ENCODE measurements at places on chromosomes 13 and 19.

GRCh38 chr19:19111967-19112580 lies 26.2 kb downstream of the TMEM161A start:
- no peak for DNase-seq

DNA sequence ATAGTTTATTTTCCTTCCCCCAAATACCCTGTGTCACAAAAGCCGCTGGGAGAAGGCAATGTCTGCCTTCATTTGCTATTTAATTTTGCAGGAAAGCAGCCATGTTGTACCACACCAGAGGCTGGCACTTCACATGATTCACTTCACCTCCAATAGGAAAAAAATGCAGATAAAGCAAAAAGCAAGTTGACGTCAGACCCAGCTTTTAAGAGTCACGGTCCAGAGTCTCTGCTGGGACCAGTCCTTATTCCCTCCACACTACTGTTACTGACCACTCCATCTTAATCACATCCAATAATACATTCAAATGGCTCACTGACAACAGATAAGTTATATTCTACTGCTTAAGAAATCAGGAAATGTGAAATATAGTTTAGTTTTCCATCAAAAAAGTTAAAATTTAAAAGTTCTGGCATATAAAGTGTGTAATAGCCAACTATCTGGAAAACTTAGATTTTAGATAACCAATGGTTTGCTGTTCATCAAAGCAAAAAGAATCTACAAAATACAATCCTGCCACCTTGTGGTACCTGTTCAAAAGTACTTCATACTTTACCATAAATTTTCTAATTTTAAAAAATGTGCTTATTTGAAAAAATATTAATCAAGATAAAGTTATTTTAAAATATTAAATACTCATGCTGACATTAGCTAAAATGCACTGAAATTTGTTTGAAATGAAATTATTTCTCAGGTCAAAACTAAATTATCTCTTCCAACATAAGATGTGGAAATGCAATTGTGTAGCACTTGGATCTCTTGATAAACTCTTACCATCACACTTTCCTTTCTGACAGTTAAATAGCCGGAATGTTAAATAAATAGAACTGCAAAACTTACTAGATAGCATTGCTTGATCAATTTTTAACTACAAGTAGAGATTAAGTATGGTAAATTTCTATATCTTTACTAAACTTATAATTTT lies 97.3 kb downstream of the SERP2 start:
- no peak for DNase-seq

DNA sequence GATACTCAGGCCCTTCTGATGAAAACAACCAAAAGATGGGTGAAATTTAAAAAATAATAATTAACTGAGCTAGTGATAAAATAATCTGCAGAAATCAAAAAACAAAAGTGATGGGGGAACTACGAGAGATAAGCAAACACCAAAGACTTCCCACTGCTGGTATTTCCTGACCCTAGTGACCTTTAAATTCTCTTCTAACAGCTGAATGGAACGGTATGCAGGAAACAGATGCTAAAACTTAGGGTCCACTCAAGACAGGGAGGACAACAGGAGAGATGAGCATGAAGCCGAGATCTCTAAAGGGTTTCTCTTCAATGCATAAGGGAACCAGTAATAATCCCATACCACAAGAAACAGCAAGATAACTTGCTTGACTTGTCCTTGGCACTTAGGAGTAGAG lies 50.8 kb downstream of the USP12 start:
- DNase-seq = no peak

DNA sequence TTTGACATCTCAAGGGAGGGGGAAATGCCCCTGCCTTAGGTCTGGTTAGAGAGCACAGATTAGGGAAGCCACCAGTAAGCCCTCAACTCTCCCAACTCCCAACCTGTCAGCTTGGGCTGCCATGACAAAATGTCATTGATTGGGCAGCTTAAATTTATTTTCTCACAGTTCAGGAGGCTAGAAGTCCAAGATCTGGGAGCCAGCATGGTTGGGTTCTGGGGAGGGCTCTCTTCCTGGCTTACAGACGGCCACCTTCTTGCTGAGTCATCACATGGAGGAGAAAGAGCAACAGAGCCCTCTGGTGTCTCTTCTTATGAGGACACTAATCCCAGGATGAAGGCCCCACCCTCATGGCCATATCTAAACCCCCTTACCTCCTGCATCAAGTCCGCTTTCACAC lies 24.2 kb downstream of the C19orf12 start:
- no peak for DNase-seq

DNA sequence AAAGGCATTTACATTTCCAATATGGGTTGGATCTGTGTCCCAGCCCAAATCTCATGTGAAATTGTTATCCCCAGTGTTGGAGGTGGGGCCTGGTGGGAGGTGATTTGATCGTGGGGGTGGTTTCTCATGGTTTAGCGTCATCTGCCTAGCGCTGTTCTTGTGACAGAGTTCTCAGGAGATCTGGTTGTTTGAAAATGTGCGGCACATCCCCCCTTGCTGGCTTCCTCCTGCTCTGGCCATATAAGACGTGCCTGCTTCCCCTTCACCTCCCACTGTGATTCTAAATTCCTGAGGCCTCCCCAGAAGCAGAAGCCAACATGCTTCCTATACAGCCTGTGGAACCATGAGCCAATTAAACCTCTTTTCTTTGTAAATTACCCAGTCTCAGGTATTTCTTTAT lies 126.2 kb upstream of the FNDC3A start:
- DNase-seq = no peak

DNA sequence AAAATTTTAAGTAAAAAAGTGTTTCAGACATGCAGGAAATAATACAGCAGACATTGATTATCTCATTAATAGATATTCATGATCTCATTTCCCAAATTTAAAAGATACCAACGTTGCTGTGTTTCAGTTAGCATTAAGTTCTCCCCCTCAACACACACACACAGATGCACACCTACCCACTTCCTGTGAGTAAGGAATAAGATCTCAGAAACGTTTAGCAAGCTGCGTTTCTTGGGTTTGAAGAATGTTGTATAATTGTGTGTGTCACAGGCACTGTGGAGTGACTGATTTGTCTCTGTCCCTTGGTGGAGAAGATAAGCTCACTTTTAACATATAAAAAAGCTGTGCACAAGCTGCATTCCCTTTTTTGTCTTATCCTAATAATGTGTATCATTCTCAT lies 196.8 kb downstream of the PDS5B start:
- no peak for DNase-seq

GRCh38 chr19:46520616-46521015 lies 24.9 kb upstream of the PNMA8B start:
- no peak for DNase-seq

DNA sequence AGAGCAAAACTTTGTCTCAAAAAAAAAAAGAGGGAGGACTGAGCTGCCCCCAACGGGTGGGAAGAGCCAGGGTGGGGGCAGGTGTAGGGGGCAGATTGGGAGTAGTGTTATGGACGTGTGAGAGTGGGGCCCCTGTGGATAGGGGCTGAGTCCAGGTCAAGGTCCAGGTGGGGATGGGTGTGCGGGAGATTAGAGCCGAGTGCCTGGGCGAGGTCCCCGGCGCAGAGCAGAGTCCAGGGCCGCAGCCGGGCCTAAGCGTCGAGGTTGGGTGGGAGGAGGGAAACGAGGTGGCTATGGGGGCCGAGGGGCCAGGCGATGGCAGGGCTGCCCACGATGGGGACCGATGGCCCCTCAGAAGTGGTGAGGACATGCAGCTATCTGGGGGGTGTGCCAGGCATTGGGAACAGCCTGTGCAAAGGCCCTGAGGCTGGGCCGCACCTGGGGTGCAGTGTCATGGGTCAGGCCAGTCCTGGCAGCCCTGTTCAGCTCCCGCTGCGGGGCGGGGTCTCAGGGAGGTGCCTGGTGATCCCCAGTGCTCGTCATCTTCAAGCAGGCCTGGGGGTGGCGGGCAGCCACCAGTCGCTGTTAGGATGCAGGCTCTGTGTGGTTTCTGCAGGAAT lies 12.3 kb upstream of the MISP start:
- no peak for DNase-seq

GRCh38 chr13:88456151-88456550 lies 785.0 kb downstream of the SLITRK5 start:
- no peak for DNase-seq

- DNase-seq = no peak
Measured at GRCh38 chr13:50672025-50672424, 171.5 kb downstream of the DLEU7 start.

DNA sequence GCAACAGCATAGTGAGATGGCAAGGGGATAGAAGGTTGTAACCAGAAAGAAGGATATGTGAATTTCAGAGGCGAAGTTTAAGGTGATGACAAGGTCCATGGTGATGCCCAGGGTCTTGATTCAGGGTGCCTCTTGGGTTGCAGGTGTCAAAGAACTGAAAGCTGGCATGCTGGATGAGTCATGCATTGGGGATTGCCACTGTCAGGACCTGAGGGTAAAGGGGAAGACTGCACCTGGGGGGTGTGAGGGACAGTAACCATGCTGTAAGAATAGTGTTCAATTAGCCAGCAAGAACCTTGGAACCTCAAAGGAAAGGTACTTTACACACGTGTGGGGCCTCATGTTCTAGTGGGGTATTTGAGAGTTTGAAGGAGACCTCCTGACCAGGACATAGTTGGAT lies 279.6 kb downstream of the SLC7A1 start:
- DNase-seq = no peak

DNA sequence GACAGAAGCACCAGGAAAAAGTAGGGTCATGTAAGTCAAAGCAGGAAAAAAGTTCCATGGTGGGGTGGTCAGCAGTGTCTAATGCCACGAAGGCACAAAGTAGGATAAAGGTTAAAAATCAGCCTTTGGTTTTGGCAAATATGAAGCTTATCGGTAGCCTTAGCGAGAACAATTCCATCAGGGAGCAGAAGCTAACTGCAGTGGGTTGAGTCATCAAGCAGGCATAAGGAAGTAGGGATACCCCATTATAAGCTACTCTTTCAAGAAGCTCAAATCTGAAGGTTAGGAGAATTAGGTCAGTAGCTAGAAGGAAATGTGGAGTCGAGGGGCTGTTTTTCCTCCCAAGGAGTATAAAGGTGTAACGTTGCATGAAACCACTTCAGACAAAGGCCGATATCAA lies 57.5 kb upstream of the USPL1 start:
- no peak for DNase-seq

DNA sequence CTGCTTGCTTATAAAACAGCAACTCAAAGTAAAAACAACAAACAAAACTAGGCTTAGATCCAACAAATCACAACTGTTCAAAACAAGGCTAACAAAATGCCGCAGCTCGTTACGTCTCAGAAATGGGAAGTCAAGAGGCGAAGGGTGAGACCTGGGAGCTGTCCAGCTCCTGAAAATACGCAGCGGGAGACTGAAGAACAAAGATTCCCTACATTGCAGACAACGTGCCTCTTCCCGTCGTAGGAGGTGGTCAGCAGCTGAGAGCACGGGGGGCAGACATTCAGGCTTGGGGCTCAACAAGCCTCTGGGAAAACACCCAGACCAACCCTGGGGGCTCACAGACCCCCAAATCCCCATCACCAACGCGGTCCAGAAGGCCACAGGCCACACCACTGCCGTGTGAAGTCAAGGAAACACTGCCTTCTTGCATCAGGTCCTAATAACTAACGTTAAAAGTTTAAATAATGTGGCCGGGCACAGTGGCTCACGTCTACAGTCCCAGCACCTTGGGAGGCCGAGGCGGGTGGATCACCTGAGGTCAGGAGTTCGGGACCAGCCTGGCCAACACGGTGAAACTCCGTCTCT lies 13.5 kb downstream of the PLPP2 start:
- no peak for DNase-seq

- peak; percentile 52 for DNase-seq
Measured at GRCh38 chr13:109998684-109999533, 212.5 kb upstream of the IRS2 start.
